Chondrocyte (in vitro differentiated cells): ENCODE measurements at places on chromosomes 4 and X.

DNA sequence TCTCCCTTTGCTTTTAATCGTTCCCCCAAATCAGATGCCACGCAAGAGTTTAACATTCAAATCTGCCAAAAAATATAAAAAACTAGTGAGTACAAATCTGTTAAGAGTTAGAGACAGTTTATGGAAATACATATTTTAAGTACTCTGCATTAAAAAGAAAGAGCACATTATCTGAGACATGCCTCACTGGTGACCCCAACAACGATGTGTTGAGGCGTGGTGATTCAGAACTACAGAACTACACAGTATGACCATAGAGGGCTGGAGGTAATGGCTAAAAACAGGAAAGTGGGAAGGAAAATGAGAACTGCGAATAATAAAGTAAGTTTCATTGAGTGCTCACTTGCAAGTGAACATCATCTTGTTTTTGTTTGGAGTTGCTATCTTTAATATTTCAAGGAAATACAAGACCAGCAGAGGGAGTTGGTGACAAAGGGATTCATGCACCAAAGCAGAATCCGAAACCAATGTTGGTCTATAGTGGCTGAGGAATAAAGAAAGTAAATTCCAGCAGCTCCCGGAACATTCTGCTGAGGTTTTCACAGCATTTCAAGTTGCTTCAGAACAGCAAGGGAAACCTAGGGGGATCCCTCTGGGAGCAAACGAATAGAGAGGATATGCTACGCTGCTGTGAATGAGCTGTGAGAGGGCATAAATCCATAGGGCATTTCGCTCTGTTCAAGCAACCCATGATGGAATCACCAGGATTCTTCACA lies 92.2 kb downstream of the DCHS2 start:
- no peak for DNase-seq

DNA sequence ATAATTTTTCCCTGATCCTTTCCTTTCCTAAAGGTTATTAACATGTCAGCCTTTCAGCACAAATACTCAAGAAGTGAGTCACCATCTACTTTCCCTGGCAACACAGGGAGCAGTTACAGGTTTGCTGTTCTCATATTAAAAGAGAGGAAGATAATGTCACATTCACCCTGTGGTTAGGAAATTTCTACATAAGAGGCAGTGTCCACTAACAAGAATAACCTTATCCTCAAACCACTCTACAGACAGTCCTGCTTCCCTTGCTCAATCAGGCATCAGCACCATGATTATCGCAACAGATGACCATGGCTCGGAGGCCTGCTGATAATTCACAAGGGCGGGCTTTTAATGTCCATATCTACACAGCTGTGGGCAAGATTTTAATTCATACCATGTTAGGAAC lies 30.9 kb downstream of the RNF150 start:
- no peak for DNase-seq

- no peak for DNase-seq
Observed at GRCh38 chr4:186326391-186326790, 60.4 kb downstream of the F11 start.

DNA sequence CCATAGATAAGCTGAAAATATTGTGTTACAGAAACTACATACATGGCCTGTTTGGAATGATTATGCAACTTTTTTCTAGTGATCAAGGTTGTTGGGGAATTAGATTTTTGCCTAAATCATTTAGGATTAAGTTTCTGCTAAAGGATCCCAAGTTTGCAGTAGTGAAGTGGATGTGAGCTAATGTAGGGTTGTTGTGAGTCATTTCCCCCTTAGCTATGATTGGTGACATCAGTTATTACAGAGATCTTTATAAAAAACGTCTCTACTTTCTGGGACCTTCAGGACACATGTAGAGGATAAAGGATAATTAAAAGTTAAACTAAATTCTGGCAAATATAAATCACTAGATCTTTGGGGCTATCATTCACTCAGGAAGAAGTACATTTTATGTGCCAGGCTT lies 133.3 kb downstream of the GATB start:
- no peak for DNase-seq

- no peak for DNase-seq
Observed at GRCh38 chr4:106287353-106287969, 28.5 kb downstream of the TBCK start.

DNA sequence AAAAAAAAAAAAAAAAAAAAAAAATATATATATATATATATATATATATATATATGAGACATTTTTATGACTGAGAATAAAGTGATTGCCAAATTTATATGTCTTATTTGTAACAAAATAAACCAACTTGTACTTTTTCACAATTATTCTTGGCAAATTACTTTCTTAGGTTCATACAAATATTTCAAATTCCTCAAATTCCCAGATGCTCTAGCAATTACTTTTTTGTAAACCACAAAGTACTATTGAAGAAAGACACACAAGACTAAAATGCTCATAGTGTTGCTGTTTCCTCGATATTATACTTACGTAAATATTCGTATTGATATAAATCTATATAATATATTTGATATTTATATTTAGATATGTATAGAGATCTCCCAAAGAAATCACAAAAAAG lies 390.0 kb downstream of the FAT4 start:
- DNase-seq = no peak

GRCh38 chr4:31983677-31984076 lies 1263.5 kb downstream of the PCDH7 start:
- no peak for DNase-seq

- DNase-seq = no peak
Observed at GRCh38 chr4:66647476-66647875, 897.8 kb downstream of the CENPC start.

DNA sequence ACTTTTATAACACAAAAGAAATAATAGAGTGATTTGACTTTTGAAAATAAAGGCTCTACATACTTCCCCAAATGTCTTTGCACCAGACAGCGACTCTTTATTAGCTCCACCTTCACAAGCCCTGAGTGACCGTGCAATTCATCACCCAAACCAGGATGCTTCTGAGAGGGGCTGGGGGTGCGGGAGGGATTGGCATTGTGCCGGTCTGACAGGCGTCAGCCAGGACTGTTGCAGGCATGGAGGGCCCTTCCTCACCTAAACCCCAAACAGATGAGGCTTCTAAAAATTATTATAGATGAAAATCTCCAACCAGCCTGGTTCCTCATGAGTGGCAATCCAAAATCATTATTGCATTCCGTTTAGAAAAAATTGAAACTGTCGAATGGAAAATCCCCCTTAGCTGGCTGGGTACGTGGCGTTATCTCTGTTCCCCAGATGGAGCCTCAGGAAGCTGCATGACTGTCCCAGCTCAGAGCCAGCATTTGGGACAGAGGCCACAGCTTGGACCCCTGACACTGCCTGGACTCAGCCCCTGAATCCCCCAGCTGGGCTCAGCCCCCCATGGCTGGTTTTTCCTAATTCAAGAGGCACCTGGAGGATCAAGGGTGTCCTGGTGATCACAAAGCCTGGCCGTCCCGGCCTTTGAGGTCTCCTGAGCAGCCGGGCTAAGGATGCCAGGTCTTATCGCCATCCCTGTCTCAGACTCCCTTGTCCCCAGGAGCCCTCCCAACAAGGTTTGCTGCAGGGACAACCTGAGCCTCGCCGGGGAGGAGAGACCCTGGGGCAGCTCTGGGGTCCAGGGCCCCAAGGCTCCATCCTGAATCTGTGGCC lies 60.4 kb downstream of the SORCS2 start:
- no peak for DNase-seq

GRCh38 chrX:108299101-108299591 lies 139.1 kb downstream of the COL4A6 start:
- DNase-seq = no peak

- DNase-seq = no peak
Observed at GRCh38 chr4:167831855-167832254, 260.5 kb upstream of the ANXA10 start.

- DNase-seq = no peak
Observed at GRCh38 chr4:141646969-141647368, 10.6 kb downstream of the IL15 start.

DNA sequence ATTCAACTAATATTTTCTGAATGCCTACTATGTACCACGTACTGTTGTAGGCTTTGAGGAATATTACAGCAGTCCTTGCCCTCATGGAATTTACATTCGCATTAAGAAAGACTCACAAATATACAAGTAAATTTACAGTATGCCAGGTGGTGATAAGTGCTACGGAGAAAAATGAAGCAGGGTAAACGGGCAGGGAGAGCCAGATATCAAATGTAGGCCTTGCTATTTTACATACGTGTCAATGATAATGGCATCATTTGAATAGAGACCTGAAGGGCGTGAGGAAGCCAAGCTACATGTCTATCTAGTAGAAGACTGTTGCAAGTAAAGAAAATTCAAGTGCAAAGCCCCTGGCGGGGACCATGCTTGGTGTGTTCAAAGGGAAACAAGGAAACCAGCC lies 65.2 kb downstream of the AMMECR1 start:
- DNase-seq = no peak
